ENCODE measurements at places on chromosomes 3 and 15.

GRCh38 chr3:64505419-64505818 is 182.4 kb downstream of the ADAMTS9 start:
- no peak for DNase-seq

GRCh38 chr3:97636465-97636864 is 128.1 kb upstream of the ARL6 start:
- no peak for DNase-seq

DNA sequence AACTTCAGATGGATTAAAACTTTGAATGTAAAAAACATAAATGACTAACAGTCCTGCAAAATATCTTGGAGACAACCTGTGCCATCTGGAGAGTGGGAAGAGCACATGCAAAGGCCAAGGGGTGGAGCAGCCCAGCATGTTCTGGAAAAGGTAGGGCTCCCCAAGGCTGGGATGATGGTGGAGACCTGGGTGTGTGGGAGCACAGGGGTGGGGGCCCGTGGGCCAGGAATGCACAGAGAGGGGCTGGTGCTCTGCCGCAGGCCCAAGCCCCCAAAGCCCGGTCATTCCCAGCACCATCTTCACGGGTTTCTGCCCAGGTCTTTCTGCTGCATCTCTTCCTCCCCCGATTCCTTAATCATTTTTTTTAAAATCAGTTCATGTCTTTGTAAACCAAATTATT is 9.7 kb upstream of the GATA2 start:
- no peak for DNase-seq

- peak; percentile 61 for DNase-seq
These were observed 563 bp downstream of the PXYLP1 start for GRCh38 chr3:141231952-141232823.

GRCh38 chr15:89888214-89888804 is 5.5 kb downstream of the AP3S2 start:
- peak; percentile 68 for DNase-seq

DNA sequence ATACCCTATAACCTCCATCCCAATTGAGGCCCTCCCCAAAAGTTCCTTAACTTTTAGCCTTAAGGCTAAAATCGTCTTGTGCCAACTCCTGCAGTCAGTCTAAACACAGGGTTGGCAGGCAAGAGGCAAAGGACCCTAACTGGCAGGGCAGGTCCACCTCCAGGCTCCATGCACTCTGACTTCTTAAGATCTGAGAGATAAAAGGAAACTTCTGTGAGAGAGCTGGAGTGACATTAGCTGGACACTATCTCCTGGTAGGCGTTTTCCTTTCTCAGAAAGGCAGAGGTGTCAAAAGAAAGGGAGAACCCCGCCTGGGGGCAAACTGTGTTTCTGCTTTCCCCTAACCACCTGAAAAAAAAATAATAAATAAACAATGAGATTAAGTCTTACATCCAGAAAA is 3.6 kb downstream of the CHSY1 start:
- no peak for DNase-seq

- DNase-seq, result no peak
These were observed 37.8 kb downstream of the CEMIP start for GRCh38 chr15:80816936-80817335.

DNA sequence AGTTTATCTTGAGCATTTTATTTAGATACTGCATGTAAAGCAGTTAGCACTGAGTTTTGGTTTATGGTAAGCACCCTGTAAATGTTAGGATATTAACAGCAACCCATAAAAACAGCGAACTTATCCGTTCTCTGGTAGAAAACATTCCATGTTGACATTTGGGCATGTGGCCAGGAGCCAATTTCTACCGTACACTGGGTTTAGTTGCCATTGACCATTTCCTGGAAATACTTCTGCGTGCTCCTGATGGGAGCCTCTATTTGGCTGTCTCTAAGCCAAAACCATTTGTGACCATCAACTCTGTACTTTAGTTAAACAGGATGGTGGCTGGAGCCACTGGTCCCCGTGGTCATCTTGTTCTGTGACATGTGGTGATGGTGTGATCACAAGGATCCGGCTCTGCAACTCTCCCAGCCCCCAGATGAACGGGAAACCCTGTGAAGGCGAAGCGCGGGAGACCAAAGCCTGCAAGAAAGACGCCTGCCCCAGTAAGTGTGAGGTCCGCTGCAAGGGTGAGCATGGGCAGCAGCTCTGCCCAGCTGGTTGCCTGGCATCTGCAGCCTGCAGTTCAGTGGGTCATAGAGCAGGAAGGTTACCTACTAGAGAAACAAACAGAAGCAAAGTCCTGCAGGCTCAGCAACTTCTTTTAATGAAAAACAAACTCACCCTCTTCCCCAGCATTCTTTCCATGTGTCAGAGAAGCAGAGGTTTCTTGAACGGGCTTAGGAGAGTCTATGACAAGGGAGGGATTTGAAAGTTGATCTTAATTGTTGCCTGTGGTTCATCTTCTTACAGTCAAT is 7.1 kb downstream of the THBS1 start:
- no peak for DNase-seq

DNA sequence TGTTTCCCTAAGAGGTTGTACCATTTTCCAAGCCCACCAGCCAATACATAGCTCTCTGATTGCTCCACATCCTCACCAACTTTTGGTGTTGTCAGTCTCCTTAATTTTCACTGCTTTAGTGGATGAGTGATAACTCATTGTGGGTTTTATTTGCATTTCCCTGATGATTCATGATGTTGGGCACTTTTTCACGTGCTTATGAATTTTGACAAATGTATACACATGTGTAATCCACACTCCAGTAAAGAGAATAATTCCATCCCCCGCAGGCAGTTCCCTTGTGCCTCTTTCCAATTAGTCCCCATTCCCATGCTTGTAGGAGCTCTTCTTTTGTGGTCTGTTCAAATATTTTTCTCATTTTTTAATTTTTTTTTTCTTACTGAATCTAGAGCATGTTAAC is 52.4 kb downstream of the ANP32A start:
- no peak for DNase-seq
